ENCODE measurements at places on chromosomes 5 and 9.

DNA sequence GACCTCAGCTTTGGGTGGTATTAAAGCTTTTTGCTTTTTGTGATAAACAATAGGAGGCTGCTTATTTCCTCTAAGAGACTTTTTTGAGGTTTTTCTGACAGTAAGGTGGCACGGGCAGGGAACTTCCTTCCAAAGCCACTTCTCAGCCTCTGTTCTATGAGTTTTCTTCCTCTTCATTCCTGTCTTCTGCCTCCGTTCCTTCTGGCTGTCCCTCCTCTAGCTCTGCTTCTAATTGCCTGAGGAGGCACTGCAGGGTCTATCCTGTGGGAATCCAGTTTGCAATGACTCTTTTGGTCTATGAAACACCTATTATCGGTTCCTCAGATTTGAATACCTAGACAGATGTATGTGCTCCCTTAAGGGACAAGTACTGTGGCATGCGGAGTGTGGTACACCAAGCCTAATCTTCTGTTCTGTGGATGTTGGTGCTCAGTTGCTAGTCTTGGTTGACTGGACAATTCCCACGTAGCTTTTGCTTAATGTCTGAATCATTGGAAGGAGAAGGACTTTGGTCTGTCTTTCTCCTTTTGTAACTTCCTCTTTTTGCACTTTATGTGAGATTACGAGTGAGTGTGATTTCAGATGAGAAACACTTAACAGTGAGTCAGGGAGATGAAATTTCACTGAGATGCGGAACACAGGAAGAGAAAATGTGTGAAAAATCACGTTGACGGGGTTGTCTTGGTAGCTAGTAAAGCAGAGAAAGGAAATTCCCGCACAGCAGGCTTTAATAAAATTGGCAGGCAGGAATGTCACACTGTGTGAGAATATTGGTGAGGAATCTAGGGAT lies 305.2 kb downstream of the EFNA5 start:
- DNase-seq = no peak

DNA sequence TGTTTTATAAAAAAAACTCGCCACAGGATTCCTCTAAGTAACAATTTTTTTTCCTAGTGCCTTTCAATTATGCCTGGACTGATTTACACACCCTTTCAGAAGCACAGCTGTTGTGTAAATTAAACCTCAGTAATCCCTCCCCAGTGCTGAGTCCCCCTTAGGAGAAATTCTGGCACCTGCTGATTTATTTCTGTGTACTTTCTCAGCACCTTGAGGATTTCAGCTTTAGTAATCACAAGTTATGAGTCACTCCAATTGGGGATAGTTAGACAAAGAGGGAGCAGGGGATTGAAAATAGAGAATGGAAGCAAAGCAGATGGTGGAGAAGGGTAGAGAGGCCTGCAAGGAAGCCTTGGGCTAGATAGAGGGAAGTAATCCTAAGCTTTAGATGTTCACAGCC lies 171.7 kb downstream of the TTLL11 start:
- no peak for DNase-seq

- DNase-seq = no peak
Measured at GRCh38 chr5:37208883-37209797, 40.0 kb downstream of the CPLANE1 start.

- no peak for DNase-seq
Measured at GRCh38 chr5:131019601-131020315, 145.3 kb downstream of the HINT1 start.

- DNase-seq = no peak
Measured at GRCh38 chr9:613771-614347, 227.6 kb upstream of the DMRT1 start.

Measured in omental fat pad (tissue), 4 donors.